ENCODE measurements at places on chromosomes 4 and X.

DNA sequence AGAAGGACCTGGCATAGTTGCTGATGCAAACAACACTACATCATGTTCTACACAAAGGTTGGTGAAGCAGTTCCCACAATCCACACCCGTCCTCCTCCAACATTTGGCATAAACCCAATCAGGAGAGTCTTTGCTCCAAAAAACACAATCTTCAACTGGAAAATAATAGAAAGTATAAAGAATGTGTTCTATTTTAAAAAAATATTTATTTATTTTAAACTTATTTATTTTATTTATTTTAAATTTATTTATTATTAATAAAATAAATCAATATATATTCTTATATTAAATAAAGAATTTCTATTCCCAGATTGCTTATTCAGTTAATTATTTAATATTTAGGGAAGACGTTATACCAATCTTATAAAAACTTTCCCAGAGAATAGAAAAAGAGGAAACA, 1753.7 kb upstream of the AGA start:
- no peak for DNase-seq

DNA sequence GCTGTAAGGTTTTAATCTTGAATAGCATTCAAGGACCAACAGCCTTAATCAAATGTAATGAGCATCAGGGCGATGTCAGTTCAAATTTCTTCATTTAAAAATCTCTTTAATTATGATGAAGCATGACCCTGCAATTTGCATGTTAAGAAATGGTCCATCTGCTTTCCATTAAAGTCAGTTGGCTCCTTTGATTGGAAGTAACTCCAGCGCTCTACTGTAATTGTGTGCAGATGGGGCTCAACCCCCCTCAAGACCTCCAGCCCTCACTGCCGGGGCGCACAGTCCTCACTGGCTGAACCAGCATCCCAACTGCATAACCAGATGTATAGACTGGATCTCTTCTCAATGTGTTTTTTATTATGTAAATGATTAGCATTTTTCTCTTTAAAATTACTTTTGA, 126.9 kb downstream of the VCX3B start:
- DNase-seq: no peak

DNA sequence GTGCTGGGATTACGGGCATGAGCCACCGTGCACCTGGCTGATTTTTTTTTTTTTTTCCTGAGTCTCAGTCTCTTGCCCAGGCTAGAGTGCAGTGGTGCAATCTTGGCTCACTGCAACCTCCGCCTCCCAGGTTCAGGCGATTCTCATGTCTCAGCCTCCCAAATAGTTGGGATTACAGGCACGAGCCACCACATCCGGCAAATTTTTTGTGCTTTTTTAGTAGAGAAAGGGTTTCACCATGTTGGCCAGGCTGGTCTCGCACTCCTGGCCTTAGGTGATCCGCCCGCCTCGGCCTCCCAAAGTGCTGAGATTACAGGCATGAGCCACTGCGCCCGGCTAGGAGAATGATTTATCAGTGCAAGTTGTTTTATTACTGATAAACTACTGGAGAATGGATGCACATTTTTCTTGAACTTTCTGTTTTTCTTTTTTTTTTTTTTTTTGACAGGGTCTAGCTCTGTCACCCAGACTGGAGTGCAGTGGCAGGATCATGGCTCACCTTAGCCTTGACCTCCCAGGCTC, 39.7 kb upstream of the DHRSX start:
- DNase-seq: no peak

- DNase-seq: no peak
Observed at GRCh38 chrX:109656774-109657173, 31.8 kb upstream of the KCNE5 start.

- DNase-seq: no peak
Observed at GRCh38 chrX:56281789-56282188, 49.6 kb downstream of the KLF8 start.

- no peak for DNase-seq
Observed at GRCh38 chr4:172377486-172378140, 564.4 kb downstream of the GALNTL6 start.

DNA sequence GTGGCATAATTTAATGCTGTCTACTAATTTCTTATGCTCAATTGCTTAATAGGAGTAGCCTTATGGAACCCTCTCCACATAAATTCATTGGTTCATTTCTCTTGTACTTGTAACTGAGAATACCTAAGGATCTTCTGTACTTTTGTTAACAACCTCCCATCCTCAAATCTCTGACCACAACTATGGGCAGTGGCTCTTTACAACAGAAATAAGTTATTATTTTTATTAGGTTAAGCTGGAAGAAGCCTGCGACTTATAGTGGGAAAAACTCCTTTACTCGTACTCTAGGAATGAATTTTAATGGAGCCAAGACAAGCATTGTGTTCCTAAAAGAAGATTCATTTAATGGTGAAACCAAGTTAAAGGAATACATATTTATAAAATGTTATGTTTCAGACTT, 337.1 kb upstream of the CTSO start:
- no peak for DNase-seq

DNA sequence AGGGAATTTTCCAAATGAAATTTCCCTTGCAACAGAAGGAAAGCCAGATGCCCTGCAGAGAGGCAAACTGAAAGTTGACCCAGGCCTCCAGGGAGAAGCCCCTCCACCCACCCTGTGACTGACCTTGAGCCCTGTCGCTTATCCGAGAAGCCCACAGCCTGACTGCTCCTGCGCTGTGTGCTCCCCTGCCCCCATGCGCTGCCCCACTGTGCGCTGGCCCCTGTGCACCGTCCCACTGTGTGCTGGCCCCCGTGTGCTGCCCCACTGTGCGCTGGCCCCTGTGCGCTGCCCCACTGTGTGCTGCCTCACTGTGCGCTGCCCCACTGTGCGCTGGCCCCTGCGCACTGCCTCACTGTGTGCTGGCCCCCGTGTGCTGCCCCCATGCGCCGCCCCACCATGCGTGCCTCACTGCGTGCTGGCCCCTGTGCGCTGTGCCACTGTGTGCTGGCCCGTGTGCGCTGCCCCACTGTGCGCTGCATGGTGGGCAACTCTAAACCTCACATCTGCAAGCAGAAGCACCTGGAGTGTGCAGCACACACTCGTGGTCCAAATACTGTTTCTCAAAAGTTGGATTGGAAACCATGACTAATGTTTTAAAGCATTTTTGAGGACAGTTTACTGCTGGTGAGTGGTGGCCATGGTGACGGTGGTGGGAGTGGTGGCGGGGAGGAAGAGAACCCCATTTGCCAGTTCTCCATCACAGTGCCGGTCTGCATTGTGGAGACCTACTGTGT, 8.3 kb upstream of the GRPEL1 start:
- DNase-seq: no peak

DNA sequence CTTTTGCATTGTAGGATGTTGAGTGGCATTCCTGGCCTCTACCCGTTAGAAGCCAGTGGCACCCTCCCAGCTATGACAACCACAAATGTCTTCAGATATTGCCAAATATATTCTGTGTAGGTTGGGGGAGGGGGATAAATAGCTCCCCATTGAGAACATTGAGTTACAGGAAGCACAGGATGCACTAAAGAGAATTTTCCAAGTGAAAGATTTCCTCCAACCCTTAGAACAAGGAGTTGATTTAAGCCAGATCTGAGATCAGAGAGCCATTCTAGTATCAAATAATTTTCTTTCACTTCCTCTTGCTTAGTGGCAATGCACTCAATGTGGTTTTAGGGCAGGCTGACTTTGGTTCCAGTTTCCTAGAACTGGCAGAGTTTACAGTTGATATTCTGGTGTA, 436.6 kb downstream of the C4orf33 start:
- no peak for DNase-seq

DNA sequence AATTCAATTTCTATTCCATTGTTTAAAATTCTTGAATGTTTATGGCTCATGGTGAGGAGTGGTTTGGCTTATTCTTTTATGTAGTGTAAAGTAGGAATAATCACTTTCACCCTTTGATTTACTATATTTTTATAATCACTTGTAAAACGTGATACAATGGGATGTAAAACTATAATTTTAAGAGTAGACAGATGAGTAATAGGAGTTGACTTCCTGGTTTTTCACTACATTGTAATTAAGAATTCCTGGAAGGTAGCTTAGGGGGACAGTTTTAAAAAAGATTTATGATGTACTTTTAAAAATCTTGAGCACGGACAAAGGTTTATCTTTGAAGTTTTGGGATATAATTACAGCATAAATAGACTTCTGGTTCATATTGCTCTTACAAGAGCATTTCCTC, 65.3 kb downstream of the PDGFC start:
- no peak for DNase-seq

- DNase-seq: no peak
Observed at GRCh38 chr4:159013692-159014091, 89.2 kb upstream of the RAPGEF2 start.

DNA sequence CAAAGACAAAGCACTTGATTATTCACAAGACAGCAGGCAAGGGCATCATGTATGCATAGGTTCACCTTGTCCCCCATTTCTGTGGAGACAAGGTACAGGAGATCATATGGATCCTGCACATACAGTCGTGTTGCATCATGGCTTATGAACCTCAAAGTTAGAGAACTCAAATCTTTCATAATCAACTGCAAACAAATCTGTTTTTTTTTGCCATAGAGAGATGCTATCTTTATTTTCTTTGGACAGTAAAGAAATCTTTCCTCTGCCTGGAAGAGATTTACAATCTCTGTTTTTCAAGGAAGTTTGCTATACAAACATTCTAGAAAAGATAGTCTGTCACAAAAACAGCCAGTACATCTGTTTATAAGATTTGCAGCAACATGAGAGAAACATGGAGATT, 578.8 kb downstream of the ANKRD50 start:
- no peak for DNase-seq

DNA sequence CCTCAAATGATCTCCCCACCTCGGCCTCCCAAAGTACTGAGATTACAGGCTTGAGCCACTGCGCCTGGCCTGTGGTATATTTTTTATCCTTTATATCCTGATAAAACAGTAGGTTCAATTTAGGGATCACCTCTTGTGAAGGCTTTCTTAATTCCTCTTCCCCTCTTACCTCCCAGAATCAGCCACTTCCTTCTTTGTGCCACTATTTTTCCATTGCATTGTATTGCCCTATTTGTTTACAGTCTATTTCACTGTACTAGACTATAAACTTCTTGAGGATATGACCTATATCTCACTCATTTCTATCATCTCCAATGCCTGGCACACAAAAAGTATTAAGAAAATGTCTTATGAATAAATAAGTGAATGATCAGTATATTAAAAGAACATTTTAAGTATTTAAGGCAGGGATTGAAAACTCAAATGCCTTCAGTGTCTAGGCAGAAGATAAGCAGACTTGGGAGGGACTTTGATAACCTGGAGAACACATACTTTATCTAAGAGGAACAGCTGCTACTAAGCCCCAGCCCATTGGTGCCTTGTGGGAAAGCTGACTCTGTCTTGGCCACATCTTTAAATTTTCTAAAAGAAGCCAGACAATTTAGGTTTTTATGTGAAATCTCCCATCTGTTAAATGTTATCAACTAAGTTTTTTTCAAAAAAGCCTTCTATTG, 82.3 kb upstream of the OGT start:
- no peak for DNase-seq

GRCh38 chr4:100736641-100737451, 219.0 kb upstream of the EMCN start:
- no peak for DNase-seq

- DNase-seq: no peak
Observed at GRCh38 chr4:182325848-182326255, 82.7 kb downstream of the TENM3 start.

GRCh38 chrX:143165778-143166177, 140.1 kb downstream of the SPANXN4 start:
- DNase-seq: no peak

DNA sequence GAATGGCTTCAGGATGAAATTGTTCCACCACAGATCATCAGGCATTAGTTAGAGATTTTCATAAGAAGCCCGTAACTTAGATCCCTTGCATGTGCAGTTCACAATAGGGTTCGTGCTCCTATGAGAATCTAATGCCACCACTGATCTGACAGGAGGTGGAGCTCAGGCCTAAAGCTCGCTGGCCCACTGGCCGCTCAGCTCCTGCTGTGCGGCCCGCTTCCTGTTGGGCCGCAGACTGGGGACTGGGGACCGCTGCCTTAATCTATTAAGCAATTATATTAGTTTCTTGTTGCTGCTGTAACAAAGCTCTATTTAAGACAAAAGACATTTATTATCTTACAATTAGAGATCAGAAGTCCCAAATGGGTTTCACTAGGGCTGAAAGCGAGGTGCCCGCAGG, 205.6 kb downstream of the LARP7 start:
- no peak for DNase-seq

- DNase-seq: no peak
Observed at GRCh38 chr4:56764775-56765174, 56.7 kb downstream of the SPINK2 start.

DNA sequence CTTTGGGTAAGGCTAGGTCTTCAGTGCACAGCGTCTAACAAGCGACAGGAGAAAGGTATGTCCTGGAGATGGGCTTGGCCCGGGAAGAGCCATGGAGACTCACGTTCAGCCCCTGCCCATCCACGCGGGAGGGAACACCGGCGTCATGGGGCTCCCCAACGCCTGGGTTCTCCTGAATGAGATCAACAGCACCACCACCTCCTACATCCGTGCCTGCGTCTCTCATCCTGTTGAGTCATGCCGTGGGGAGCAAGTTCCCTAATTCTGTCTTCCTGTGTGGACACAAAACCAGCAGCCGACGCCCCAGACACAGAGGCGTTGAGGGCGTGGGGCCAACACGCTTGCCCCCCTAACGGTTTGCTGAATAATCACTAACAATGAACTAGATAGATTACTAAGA, 20.1 kb upstream of the IL3RA start:
- DNase-seq: no peak

- DNase-seq: no peak
Observed at GRCh38 chr4:1112174-1112820, 1.1 kb downstream of the RNF212 start.

DNA sequence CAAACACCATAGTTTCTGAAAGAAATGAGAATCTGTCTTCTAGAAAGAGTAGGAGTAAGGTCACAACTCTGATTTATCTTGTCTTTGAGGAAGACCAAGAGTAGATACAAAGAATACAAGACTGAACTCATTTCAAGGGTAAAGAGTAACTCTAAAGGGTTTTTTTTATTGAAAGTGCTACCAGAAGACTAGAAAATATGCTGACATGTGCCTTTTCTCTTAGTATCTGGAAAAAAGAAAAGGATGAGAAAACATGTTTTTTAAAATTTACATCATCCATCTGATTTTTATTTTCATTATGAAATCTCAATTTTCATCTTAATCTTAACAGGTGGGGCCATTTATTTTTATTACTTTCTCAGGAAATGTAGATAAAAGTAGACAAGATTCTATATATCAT, 43.0 kb downstream of the UNC5C start:
- no peak for DNase-seq

DNA sequence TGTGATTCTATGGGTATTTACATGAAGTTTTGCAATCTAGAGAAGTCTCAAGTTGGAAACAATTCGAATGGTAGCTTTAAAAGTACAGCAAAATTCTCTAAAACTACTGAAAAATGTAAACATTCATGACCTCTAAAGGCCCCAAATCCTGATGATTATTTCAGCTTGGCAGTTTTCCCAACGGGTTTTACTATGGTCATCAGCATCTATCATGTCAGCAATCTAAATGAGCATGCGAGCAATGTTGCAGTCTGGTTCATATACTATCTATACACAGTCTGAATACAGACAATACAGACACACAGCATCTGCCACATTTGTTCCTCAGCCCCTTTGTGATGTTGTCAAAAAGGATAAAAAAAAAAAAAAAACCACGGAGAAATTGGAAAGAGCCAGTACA, 790.3 kb upstream of the HTR2C start:
- no peak for DNase-seq
